Activated naive CD4-positive, alpha-beta T cell treated with Interleukin-2 at 50 U/mL for 16 hours (primary cell): ENCODE measurements at places on chromosomes 3 and 15.

DNA sequence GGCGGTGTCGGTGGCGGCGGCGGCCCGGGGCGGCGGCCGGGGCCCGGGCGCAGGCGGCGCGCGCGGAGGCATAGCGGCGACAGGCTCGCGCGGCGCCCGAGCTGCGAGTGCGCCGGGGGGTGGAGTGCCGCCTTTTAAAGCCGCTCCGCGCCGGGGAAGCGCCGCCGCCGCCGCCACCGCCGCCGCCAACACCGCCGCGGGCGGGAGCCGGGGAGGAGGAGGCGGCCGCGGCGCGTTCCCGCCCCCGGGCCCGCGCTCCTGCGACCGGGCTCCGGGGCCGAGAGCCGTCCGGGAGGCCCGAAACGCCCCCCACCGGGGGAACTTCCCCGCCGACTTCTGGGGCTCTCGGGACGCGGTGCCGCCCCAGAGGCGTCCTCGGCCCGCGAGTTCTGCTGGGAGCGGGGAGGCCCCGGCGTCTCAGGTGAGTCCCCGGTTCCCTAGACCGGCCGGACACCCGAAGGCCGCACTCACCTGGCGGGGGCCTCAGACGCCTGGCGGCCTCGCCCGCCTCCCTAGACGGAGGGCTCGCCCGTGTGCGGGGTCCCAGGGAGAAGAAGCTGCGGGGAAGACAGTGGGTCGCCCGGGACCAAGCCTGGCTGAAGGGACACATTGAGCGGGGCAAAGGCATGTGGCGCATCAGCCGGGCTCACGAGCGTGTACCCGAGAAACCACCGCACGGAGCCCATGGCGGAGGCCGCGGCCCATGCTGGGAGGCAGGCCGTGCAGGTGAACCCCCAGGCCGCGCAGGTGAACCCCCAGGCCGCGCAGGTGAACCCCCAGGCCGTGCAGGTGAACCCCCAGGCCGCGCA is at the start of gene PCSK6:
TSS of gene PCSK6 (minus strand) at position 109 of the 809 bp plus-strand sequence. CDS start at position 72, 37 bp downstream.
- DNase-seq, result no peak

DNA sequence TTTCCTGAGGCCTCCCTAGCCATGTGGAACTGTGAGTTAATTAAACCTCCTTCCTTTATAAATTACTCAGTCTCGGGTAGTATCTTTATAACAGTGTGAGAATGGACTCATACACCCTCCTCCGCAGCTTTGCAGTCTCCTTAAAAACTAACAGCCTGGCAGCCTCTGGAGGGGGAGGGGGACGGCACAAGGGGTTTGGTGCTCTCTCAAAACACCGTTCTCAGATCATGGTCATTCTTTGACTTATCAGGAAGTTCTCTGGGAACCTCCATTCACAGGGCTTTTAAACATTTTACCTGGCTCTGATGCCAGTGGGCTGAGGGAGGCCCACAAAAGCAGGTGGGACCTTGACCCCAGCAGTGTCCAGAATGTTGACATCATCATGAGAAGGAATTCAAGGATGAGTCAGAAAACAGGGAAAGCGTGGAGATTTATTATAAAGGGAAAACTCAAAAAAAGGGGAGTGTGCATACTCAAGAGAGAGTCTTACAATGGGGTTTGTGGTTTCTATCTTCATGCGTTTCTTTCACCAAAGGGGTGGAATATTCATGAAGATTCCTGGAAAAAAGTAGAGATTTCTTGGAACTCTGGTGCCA is 43.9 kb downstream of the ONECUT1 start:
- no peak for DNase-seq

DNA sequence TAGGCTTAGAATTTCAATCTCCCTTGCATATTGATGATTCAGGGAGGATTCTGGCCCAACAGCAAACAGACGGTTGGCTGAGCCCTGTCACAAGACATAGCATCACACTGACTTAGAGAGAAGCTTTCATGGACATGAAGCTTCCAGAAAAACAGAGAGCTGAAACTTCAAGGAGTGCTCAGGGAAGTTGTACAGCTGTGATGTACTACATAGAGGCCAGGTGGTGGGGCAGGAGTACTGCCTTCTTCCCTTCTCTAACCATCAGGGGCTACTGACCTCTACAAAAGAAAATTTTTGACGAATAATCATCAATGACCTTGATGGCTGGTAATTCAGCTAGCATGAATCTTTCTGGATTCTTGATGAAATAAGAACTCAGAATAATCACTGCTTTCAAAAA is 378.5 kb downstream of the ERC2 start:
- DNase-seq, result no peak

DNA sequence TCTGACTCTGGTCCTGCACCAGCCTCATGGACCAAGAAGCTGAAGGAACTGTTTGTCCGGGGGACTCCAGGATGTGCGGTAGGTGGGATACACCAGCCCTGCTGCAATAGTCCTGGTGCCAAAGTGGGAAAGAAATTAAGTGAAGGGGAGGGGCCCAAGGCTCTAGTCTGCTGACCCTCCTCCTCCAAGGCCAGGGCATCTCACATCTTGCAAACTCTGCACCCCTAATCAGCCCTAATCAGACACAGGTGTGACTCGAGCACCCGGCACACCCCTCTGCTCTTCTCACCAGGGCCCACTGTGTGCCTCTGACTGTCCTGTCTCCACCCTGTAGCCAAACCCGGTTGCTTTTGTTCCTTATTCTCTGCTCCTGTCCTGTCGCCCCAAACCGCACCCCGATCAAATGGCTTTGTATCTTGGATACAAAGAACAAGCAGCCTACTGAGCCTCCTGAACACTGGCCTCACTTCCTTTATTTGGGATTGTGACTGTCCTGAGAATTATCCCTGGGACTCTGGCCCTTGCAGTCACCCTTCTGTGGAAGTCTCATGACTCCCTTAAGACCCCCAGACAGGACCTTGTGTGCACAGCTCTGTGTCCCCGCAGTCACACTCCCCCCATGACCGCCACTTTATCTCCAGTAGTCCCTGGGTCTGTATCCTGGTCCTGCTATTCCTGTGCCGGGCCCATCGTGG is 26.7 kb upstream of the SLC41A3 start:
- no peak for DNase-seq

GRCh38 chr3:88152841-88153240 is 3.1 kb downstream of the C3orf38 start:
- no peak for DNase-seq

DNA sequence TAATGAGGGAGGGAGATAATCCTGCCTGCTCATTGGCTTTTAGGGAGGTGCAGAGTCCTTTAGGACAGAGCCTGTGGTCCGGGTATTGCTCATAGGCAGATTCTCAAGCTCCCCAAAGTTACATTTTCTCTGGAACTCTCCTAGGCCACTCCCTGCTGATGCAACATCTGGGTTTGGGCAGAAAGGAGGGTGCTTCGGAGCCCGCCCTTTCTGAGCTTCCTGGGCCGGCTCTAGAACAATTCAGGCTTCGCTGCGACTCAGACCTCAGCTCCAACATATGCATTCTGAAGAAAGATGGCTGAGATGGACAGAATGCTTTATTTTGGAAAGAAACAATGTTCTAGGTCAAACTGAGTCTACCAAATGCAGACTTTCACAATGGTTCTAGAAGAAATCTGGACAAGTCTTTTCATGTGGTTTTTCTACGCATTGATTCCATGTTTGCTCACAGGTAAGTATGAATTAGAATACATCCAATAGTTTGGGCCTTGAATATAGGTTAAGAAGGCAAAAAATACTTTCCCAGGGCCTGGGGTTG is at the start of gene IL20RB:
TSS of gene IL20RB (plus strand) at position 233 of the 538 bp plus-strand sequence. CDS start at position 364, 131 bp downstream.
- no peak for DNase-seq

DNA sequence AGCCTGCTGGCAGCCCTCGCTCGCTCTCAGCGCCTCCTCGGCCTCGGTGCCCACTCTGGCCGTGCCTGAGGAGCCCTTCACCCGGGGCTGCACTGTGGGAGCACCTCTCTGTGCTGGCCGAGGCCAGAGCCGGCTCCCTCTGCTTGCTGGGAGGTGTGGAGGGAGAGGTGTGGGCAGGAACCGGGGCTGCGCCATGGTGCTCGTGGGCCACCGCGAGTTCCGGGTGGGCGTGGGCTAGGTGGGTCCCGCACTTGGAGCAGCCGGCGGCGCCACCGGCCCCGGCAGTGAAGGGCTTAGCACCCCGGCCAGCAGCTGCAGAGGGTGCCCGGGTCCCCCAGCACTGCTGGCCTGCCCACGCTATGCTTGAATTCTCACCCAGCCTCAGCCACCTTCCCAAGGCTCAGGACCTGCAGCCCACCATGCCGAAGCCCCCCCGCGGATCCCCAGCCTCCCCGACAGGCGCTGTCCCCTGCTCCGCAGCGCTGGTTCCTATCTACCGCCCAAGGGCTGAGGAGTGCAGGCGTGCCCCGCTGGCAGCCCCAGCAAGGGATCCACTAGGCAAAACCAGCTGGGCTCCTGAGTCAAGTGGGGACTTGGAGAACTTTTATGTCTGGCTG is 863.3 kb downstream of the IGSF11 start:
- DNase-seq, result no peak

GRCh38 chr3:122349171-122349570 is 24.1 kb downstream of the CSTA start:
- DNase-seq, result no peak

DNA sequence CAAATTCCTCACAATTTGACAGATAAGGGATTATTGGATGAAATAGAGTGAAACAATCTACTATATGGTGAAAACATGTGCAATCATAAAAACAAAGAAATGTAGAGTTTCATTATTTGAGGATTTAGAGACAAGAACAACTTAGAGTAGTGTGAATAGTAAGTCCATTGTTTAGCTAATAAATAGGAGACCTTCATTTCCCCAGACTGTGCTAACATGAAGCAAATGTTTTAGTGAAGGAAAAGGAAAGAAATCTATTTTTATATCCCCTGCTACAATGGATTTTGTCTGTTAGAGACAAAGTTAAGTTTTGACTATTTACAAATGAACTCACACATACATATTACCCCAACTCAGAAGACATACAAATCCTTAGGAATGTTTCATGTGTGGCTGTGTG is 77.8 kb downstream of the EFL1 start:
- DNase-seq, result no peak

DNA sequence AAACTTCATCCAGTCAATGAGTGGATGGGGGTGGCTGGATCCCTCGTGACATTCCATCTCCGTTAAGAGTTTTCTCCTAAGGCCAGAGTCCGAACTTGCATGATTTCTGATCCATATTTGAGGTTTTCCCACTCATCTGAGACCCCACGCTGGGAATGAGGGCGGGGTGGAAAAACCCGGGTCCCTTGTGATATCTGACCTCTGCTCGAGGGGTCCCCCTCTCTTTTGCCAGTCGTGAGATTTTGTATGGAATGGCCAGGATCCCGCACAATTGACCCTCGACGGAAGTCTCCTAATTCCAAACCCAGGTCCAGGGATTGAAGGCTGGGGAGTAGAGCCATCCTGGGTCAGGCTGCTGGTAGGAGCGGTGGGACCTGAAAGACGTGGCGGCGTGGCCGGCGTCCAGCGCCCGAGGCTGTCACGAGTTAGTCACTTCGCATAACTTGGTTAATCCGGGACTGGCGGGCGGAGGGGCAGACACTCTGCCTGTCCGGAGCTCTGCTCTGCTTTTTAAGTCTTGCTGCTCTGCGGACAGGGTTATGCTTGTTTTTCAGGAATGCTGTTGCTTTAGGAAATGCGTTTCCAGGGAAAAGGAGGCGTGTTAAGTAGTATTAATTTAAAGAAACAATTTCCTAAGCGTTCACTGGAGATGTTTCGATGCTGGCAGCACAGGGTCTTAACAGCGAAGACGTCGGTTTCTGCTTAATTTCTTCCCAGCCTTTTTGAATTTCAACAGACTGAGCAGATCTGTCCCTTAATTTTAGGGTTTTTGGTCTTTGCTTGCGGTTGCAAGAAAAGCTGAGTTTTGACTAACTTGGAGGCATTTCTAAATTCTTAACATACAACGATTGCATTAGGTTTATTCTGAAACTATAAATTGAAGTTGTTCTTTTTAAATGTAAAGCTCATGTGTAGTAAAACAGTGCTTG is 69.7 kb upstream of the LRRFIP2 start:
- peak; percentile 45 for DNase-seq

- no peak for DNase-seq
Measured at GRCh38 chr15:45114076-45114750, at the start of the genes DUOX2 and DUOXA2. Gene DUOX2 (minus strand): TSS chr15:45114172. CDS start chr15:45113411, 761 bp downstream. Gene DUOXA2 (plus strand): TSS chr15:45114326. CDS start chr15:45114606, 280 bp downstream.

- no peak for DNase-seq
Measured at GRCh38 chr3:104132566-104133403, 1233.9 kb upstream of the ALCAM start.

- DNase-seq, result no peak
Measured at GRCh38 chr3:95738045-95738444, 1076.3 kb upstream of the EPHA6 start.

DNA sequence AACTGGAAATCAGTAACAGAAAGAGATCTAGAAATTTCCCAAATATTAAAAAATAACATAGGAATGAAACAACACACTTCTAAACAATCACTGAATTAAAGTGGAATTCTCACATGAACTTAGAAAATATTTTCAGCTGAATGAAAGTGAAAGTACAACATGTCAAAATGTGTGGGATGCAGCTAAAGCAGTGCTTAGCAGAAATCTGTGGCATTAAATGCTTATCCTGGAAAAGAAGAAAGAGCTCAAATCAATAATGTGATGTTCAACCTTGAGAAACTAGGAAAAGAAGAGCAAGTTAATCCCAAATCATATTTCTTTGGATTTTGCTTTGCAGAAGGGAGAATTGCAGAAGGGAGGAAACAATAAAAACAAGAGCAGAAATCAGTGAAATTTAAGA is 98.2 kb upstream of the NR2E3 start:
- no peak for DNase-seq

GRCh38 chr3:10286596-10287295 is 6.0 kb downstream of the GHRL start:
- no peak for DNase-seq

DNA sequence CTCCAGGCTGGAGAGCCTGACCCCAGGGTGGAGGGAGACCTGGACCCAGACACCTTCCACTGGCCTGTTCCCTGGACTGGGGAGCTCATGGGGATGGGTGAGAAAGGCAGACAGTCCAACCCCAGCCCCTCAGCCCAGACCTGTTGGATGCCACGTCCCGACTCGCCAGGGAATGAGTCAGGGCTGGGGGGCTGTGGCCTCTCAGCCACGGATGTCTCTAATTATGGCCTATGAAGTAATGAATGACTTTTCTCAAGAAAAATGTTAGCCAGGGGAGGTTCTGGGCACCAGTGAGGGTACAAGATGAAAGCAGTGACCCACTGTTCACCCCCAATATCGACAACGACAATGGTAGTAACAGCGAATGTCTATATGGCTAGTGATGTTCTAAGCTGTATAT is 107.0 kb upstream of the RPL32 start:
- no peak for DNase-seq

DNA sequence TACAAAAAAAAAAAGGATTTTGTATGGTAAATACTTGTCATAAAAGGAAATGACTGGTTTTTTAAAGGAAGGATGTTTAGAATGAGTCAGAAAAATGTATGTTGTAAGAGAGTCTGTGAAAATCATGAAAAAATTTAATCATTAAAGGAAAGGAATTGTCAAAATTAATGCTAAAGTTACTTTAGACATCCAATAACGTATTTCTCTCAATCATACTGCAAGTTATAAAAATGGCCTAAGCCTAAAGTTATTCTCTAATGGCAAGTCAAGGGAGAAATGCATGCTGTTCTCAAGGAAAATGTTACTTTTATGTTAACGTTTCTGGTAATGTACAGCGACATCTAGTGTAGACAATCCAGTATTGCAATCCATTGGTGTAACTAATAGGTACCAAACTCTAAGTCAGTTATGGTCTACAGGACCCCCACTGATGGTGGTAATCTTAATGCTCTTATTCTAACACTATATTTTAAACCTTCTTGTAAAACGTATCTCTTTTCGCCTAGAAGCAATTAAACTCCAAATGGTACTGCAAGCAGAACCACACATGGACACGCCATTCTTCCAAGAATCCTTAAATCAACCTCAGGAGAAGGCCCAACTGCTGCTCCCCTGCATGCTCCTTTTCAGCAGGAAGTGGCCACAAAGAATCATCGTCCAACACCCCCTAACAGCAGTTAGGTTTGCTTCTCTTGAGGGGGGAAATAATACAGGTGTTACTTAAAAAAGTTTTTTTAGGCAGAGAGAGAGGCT is 35.2 kb downstream of the NCEH1 start:
- DNase-seq, result no peak

- no peak for DNase-seq
Measured at GRCh38 chr3:118089563-118089962, 945.1 kb downstream of the IGSF11 start.
